Anterior cingulate cortex (tissue), 58 donors: ENCODE measurements at places on chromosomes 7 and 10.

- DNase-seq = no peak
Measured at GRCh38 chr7:2640482-2640830, 8.7 kb downstream of the TTYH3 start.

DNA sequence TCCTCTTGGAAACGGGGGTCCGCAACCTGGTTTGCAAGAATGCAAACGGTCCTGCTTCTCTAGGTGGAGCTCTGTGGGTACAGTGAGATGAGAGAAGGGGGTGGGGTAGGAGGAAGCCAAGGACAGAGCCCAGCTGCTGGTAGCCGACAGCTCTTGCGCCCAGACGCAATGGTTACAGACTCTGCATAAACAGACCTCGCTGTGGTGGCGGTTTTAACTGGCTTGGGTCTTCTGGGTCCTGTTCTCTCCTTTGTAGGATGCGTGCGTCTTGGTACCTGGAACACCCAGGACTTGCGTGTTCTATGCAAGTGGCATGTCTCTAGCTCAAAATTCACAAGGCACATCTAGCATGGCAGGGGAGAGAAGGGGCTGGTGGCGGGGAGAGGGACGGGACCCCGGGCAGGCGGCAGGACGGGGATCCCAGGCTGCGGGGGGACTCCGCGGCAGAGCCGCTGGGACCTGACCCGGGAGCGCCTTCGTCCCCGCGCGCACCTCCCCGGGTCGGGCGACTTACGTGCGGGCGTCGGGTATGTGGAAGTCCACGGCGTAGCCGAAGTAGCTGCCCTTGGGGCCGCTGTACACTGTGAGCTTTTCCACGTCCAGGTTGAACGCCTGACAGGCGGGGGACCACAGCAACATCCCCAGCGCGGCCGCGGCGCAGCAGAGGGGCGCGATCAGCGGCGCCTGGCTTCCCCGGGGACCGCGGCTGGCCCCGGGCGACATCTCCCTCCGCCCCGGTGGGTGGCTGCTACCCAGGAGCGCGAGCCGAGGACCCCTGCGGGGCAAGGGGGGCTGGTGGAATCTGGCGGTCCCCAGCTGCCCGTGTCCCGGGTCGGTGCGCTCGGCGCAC is 448 bp downstream of the ITGA8 start:
- DNase-seq = no peak

- no peak for DNase-seq
Measured at GRCh38 chr10:95435548-95436279, 125.5 kb downstream of the SORBS1 start.

GRCh38 chr10:86254081-86254480 is 112.5 kb downstream of the GRID1 start:
- DNase-seq = no peak

DNA sequence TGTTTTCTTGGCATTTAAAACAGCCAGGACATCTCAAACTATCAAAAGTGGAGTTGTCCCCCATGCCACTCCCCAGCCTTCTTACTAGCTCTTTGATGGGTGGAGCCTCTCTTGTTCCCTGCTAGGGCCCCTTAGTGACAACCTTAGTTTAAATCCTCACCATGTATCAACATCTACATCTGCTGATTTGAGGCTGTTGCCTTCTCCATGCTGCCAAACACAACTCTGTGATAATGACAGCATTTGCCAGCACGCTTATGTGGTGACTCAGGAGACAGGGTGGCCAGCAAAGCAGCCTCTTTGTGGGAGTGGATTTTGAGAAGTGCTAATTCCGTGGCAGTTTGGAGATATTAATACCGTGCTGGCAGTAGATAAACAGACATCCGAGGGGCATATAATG is 145.4 kb downstream of the LRRC4 start:
- DNase-seq = no peak

DNA sequence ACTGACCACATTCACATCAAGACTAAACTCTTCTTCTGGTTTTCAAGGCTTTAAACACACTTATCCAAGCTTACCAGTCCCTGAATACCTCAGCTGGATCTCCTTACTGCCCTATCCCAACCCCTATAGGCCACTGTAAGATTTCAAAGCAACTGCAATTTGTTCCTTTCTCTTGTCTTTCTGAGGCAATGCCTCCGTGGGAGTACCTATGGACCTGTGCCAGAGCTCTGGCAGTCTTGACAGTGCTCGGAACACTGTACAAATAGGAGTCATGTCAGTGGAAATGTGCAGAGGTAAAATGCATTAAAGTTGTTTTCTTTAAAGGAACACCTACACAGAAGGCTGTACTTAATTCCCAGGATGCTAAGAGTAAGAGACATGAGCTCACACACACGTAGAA is 124.7 kb downstream of the CNOT4 start:
- DNase-seq = no peak

- peak; percentile 61 for DNase-seq
Measured at GRCh38 chr7:1193593-1194424, 33.8 kb upstream of the ZFAND2A start.

DNA sequence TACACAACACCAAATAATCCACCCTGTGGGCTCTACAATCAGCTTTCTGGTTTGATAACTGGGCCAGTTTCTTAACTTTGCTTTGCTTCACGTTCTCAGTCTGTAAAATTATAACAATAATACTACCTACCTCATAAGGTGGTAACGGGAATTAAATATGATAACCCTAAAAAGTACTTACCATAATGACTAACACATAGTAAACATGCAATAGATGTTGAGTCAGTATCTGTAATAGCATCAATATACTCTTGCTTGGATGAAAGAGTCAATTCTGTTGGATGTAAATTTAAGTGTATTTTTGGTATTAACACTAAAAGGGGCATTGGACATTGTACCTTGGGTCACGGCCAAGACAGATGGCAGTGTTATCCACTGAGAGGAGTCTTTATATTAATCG is 160.5 kb downstream of the FOXP2 start:
- no peak for DNase-seq

DNA sequence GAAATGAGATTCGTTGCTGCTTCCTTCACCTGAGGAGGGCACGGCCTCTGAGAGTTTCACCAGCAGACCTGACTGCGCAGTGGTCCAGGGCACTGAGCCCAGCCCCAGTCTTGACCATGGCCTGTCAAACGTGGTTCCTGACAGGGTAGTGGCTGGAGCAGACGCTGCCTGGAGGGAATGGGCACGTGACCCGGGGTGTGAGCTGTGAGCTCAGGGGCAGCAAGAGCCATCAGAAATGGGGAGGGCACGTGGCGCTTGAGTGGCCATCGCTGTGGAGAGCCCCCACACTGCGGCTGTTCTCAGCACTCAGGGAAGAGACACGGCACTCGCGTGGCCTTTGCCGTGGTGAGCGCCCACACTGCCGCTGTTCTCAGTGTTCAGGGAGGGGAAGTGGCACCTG is 12.0 kb downstream of the FAM20C start:
- no peak for DNase-seq

- no peak for DNase-seq
Measured at GRCh38 chr10:32388258-32389027, 41.5 kb upstream of the EPC1 start.

DNA sequence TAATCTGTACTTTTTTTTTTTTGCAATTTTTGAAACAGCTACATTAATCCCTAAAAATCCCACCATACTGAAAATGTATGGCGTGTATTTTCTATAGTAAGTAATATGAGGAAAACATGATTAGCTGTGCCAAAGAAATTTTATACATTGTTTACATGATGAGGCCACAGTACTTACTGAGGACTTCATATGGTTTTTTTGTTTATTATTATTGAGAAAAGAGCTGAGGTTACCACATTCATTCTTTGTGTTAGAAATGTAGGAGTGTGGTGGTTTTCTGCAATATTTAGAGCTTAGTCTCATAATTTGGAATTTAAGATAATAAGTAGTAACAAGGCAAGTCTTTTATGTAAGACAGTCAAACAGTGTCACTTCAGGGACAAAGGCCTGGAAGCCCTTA is 45.1 kb downstream of the SLC25A40 start:
- DNase-seq = no peak

DNA sequence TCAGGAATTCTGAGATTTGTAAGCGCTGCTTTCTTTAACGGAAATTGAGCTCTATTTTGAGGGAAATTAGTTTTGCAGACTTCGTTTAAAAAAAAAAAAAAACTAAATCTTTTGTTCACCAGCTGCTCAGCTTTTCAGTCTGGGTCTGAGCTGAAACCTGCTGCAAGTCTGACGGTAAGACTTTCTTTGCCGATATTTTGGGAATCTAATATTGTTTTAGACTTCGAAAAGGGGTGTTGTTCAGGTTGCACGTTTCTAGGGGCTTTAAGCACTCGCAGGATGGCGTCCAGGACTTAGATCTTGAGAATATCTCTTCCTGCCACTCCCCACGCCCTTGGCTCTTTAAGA is 1.8 kb upstream of the MEOX2 start:
- no peak for DNase-seq

DNA sequence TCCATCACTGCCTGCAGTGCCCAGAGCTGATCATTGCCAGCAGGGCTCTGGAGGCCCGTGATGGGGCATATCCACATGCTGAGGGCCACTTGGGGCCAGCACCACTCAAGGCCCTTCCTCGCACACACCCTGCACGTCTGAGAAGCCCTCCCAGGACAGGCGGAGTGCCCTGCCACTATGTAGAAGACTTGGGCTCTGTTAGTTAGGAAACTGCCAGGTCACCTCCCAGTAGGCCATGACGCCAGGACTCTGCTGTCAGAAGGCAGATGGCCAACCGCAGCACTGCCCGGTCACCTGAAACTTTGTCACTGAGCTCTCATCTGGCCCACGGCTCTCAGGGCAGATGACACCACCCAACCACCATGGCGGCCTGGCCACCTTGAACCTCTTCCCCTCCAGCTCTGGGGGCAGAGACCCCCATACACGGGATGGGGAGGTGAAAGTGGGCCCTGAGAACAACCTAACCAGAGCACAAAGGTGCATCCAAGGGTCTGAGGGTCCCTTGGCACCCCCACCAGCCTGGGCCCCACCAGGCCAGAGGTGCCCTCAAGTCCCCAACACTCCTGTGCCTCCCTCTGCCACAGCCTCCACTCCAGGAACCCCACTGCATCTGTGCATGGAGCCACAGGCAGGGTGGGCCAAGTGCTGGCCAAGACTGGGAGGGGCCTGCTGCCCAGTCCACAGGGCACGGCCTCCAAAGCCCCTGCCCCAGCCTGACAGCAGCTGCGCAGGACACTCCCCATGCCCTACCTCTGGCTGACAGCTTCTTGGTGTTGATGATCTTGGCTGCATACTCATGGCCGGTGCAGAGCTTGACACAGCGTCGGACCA is 41.8 kb downstream of the CAMK2B start:
- DNase-seq = no peak

DNA sequence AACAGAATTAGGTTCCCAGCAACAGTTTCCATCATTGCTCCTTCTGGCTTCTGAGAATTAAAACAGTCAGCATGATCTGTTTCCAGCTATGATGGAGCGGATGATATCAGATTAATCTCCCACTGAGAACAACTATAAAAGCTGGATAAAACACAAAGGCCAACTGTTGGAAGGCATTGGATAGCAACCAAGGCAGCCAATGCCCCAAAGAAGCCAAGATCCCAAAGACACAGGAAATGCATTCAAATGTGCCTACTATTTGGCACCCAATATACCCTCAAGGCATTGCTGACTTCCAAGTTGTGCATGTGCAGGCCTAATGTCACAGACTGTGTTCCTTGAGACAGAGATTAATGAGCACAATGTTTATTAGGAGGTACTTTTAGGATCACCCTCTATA is 259.3 kb downstream of the ARHGAP12 start:
- DNase-seq = no peak

DNA sequence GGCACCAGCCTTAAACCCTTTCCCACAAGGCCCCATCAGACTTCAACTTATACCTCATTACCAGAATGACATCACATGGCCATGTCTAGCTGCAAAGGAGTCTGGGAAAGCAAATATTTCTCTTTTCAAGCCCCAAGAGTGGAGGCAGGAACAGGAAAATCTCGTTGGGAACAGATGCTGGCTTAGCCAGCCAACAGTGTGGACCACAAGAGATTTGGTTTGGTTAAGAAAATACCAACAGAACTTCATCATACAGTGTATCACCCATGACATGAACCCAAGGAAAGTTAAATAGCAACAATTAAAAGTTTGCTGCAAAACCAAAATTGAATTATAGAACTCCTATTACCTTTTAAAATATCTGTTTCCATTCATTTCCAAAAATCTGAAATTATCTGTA is 2.2 kb upstream of the MET start:
- DNase-seq = no peak

DNA sequence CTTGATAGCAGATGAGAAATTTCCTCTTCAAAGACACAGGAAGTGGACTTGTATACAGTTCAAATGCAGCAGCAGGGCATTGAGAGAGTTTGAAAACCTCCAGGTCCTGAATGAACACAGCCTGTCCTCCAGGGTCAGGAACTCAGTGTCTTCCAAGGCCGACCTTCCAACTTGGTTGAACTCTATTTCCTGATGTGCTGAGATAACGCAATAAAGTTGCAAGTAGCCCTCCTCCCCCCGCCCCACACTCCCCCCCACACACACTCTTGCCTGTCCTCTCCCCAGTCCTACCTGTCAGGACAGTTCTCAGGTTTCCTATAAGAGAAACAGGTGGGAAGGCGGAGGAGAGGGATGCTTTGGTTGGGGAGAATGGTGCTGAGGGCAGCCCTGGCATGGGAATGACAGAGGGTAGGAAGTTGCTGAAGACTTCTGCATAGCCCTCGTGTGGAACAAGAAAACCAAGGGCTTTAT is 90.0 kb downstream of the CCDC71L start:
- no peak for DNase-seq

DNA sequence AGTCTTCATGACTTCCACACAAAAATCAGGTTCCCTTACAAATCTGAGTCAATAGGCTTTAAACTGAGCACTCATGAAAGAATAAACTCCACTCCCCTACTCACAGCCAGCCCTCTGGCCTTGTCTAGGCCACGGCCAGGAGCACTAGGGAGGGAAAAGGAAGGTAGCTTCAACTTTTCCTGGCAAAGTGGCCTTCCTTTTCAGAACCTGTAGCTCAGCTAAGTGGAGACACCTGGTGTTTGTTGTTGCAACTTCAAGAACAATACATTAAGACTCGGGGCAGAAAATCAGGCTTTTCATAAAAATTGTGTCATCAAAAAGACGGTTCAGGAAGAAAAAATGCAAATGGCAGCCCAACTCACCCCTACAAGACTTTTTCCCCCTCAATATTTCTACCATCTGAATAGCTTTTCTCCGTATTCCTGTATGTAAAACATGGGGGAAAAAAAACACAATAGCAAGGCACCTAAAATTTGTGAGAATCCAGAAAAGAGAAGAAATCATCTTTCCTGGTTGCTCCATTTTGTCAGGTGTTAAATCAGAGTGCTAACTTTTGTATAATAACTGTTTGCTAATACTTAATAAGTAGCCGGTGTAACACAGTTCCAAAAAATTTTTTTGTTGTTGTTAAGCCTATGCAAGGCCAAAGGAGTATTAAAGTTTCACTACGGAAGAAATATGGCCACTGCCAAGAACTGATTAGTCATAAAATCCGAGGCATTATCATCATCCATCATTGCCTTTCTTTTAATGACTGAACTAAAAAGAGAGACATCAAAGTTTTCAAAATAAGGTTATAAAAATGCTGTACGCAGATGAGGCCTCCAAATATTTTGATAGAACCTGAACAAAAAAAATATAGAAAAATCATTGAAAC is 66.2 kb upstream of the ARID5B start:
- DNase-seq = no peak

DNA sequence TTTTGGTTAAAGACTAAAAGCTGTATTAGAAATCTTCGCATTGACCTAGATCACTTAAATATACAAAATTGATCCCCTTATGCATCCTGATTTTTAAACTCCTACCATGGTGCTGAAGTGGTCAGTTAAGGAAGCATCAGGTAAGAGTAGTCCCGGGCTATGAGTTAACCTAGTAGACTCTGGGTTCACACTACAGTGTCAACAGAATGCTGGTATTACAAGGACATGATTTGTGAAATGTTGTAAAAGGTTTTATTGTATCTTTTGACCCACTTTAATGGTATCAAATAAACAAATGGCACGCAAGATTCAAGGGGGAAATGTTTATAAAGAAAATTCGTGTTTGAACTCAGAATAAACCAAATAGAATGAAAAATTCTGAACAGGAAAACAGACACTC is 36.8 kb downstream of the RTKN2 start:
- no peak for DNase-seq
